Activated T-helper 1 cell treated with anti-CD3 and anti-CD28 coated beads, Interleukin-2, amount 50 U/mL, for 16 hours (primary cell): ENCODE measurements at places on chromosomes 2 and 18.

GRCh38 chr18:55515941-55516710 is 71.9 kb downstream of the TCF4 start:
- DNase-seq: no peak

GRCh38 chr2:42971947-42972736 is 179.8 kb upstream of the HAAO start:
- DNase-seq: no peak

DNA sequence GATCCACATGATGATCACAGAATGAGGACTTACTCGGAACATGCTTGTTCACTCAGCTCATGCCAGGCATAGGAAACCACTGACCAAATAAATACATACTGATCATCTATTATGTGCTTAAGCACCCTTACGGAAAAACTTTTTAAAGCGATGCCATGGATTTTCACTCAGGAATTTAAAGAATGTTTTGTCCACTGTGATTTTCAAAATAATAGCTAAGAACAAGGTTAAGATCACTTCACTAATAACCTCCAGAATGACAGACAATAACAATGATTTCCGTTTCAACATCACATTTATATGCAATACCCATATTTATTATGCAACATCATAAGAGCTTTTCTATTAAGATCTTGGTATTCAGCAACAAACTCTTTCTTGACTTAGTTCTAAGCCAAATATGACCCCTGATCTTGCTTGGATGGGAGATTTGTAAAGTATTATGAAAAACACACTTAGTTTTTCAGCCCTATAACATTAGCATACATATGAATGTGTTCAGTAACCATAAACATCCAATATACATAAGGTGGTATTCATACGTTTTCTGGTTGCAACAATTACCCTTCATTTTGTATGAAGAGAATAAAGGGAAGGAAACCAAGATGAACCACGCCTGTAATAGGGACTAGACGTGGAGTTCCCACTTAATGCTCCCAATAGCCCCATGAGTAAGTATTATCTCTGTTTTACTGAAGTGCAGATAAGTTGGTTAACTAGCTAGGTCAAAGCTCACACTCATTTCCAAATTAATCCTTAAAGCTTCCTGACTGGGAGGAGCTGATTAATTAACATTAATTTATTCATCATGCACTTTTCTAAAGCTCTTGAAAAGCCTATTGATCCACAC is 1.9 kb downstream of the CD302 start:
- DNase-seq: no peak

DNA sequence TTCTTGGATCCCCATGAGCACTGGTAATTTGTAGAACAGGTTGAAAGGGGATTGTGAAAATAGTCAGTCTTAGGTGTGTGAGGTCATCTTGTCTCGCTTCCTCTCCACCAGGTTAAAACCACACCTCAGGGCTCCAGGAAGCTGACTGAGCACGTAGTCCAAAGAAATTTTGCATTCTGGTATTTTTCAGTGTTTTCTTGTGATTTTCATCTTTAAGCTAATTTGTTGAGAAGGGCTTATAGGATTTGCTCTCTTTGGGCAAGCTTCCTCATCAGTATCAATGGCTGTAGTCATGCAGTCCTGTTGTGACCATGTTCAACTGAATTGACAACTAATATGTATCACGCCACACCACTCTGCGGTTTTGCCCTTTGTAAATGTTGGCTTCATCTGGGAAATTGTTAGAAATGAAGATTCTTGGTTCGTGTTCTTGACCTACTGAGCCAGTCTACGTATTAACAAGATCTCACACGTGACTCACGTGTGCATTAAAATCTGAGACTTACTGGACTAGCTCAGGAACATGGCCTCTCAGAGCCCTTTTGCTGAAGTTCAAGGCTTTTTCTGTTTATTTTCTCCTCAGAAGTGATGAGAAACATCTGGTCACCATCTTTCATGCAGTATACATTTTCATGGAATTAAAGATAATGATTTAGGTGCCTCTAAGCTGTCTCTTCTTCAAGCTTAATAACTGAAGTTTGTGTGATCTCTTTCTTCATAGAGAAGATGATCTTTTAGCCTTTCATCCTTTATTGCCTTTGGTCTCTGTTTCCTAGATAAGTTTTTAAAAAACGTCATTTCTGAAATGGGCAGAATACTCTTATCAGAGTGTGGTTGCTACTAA is 32.8 kb downstream of the FMNL2 start:
- no peak for DNase-seq

- no peak for DNase-seq
These were observed 105.8 kb upstream of the SPOPL start for GRCh38 chr2:138395565-138396306.

DNA sequence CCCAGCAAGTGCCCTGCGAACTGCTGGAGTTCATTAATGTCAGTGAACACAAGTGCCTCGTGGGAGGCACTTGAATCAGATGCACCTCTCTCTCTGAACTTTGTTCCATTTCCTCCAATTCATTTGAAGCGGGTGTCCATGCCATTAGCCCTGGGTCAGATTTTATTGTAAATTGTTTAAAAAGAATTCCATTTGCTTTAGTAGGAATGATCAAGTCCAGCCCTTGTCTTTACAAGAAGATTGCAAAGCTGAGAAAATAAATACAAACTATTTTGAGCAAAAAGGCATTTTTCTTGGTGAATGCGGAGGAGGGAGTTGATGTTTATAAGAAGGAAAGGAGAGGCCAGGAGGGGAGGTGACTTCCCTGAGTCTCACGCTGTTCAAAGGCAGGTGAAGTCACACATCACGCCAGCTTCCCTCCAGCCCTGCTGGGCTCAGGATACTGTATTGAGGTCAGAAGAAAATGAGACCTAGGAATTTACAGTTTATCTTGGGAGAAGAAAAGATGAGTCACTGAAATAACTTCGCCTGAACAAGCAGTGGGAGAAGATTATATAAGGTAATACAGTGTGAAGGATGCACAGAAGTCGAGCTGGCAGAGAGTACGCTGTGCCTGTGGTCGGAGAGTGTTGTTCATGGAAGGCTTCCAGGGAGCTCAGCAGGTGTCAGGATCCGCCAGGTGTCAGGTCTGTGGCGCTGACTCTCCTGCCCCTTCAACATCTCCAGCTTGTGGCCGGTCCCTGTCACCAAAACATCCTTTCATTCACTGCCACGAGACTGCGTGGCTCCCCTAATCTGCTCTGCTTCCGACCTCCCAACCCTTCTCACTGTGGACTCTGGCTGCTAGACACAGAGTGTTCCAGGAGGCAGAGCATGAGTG is 36.5 kb downstream of the EFR3B start:
- no peak for DNase-seq
